Activated naive CD4-positive, alpha-beta T cell treated with anti-CD3 and anti-CD28 coated beads for 36 hours (primary cell): ENCODE measurements at places on chromosomes 4 and X.

GRCh38 chr4:89681219-89681618 is 155.7 kb downstream of the SNCA start:
- DNase-seq, result no peak

GRCh38 chr4:168131196-168131595 is 38.9 kb downstream of the ANXA10 start:
- DNase-seq, result no peak

- peak; percentile 14 for DNase-seq
These were observed 49.7 kb upstream of the KLHL8 start for GRCh38 chr4:87270144-87270543.

GRCh38 chr4:147596981-147597380 is 20.2 kb upstream of the TMEM184C start:
- DNase-seq, result no peak

DNA sequence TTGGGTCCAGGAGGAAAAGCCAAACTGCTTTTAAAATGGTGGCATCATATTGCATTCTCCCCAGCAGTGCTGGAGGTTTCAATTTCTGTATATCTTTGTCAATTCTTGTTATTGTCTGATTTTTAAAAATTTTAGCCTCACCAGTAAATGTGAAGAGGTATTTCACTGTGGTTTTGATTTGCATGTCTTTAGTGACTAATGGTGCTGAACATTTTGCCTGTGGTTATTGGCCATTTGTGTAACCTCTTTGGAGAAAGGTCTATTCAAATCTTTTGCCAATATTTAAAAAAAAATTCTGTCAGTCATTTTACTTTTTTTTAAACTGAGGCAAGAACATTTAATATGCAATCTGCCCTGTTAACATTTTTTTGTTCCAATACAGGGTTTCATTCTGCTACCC is 322.1 kb downstream of the TLL1 start:
- no peak for DNase-seq

DNA sequence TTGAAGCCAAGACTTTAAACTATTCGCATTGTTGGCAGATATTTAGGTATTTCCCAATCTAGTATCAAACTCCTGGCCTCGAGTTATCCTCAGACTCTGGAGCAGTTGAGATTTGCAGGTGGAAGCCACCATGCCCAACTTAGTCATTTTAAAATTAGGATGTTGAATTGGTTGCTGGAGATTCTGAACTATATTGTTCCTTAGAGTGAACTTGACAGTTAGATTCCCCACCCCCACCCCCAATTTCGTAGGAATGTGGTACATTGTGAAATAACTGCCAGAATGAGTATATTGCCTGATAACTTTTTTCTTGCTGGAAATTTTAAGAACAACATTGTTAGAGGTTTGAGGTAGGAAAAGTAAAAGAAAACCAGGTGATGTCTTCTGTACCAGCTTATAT is 2.3 kb downstream of the NOCT start:
- DNase-seq, result no peak

DNA sequence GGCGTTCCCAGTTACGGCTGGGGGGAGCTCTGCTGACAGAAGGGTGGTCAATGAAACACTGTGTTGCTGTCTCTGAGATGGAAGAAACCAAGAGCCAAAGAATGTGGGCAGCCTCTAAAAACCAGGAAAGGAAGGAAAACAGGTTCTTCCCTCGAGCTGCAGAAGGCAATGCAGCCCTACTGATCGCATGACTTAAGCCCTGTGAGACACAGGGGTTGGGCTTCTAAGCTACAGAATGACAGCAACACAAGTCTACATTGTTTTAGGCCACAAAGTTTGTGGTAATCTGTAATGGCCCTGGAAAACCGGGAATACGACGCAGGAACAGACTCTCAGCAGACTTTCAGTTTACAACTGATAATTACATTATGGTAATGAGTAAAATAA is 38.2 kb upstream of the MTNR1A start:
- no peak for DNase-seq

GRCh38 chrX:2628751-2629315 is 62.3 kb upstream of the CD99 start:
- no peak for DNase-seq

DNA sequence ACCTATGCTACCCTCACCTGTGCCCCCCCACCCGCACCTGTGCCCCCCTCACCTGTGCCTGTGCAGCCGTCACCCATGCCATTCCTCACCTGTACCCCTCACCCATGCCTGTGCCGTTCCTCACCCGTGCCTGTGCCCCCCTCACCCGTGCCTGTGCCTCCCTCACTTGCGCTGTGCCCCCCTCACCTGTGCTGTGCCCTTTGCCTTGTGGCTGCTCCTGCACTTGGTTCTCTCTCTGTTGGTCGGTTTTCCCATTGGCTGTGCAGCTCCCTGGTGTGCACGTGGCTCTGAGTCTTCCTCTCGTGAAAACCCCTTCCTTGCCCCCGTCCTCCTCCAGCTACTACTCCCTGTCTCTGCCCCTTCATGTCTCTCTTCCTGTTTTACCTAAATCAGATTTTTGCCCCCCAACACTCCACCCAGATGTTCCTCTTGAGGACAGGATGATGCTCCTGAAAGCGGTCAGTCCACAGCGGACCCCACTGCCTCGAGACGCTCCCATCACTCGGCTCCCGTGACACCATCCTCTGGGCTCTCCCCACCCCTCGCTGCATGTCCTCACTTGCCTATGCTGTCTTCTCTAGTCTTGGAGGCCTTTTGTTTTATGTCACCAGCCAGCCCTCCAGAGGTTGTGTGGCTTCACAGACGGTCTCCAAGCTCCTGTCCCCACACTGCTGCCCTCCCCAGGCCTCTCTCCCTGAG is 6.8 kb downstream of the MAEA start:
- no peak for DNase-seq

GRCh38 chr4:165700855-165701254 is 172.2 kb upstream of the TLL1 start:
- DNase-seq, result peak; percentile 13

DNA sequence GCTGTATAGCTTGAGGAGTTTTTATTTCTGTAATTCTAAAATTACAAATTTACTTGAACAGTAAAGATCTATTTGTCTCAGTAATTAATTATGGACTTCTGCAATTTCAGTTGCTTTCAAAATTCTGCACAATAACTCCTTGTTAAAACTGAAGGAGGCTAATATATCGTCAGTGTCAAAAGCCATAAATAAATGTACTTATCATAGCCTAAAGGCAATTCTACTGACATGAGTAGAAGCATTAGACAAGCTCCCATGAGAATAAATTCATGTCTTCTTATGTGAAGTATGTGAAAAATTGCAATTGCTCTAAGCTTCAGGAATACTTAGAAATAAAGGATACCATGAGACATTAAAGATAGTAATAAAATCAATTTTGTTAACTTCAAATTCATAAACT is 381.2 kb upstream of the PCDH10 start:
- DNase-seq, result no peak

- no peak for DNase-seq
These were observed 143.6 kb downstream of the FNIP2 start for GRCh38 chr4:158912390-158912789.

DNA sequence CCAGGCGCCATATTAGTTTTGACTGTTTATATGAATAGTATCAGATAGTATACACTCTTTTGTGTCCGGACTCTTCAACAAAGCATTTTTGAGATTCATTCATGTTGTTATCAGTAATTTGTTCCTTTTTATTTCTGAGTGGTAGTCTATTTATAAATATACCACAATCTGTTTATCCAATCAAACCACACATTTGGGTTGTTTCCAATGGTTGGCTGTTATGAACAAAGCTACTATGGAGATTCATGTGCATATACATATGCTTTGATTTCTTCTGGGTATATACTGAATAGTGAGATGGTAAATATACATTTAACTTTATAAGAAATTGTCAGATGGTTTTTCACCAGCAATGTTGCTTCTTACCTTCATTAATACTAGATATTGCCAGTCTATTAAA is 36.8 kb upstream of the TAPT1 start:
- no peak for DNase-seq

DNA sequence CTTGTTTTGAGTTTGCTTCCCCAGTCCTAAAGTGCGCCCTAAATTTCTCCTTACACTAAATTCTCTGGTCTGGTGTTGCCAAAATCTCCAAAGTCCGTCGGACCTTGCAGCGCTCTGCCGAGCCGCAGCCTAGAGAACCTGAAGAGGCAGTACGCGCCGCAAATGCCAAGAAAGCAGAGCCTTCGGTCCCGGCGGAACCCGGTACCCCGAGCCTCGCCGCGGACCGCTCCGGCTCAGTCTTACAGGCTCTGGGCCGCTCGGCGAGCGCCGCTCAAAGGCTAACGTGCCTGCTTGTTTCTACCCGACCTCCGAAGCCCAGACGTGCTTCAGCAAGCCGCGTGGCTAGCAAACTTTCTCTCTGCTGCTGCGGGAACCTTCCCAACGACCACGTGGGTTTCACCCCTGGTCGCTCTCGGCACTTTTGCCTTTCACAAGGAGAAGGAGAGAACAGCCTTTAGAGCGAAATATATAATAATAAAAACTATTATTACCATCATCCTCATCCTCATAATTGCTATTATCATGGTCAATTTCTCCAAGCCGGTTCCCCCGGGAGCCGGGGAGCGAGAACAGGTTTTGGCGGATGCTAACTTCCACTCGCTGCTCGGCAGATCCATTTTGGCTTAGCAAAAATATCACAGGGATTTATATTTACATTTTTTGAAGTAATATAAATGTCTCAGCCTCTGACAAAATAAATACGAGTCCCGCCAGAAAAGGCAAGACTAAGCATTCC is 2.2 kb upstream of the HTR2C start:
- DNase-seq, result no peak

GRCh38 chr4:152304220-152304619 is 231.7 kb downstream of the FBXW7 start:
- no peak for DNase-seq

GRCh38 chrX:68355629-68355920 is 77.7 kb downstream of the OPHN1 start:
- no peak for DNase-seq

DNA sequence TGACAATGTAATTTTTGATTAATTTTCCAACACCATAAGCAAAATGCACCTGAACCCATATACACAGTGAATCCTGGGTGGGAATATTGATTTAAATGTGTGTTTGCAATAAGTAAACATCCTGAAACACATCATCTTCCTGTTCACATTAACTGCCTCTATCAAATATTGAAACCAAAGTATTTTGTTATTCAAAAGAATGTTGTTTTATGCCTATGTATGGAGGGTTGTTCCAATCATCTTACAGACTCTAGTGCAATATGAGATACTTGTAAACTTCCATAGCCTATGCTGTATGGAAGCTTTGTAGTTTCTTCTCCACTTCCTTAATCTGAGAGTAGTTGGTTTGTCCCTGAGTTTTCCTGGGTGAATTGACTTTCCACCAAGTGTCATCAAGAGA is 105.4 kb upstream of the SLC7A11 start:
- no peak for DNase-seq

DNA sequence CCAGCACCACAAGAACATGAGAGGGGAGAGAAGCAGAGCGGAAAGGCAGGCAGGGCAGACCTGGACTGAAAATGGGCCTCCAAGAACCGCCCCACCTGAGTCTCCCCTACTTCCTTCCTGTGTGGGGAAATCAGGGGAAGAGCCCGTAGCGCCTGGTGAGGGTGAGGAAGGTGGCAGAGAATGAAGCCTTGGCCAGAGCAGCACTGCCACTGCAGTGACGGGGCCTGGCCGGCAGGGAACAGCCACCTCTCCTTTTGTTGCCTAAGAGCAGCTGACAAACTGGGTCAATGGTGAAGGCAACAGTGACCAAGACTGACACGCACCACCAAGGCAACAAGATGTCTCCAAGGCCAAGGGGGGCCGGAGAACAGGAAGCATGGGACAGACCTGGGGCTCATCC is 58.4 kb upstream of the CBR4 start:
- DNase-seq, result no peak

- no peak for DNase-seq
These were observed 194.3 kb upstream of the PGRMC2 start for GRCh38 chr4:128481752-128482480.

DNA sequence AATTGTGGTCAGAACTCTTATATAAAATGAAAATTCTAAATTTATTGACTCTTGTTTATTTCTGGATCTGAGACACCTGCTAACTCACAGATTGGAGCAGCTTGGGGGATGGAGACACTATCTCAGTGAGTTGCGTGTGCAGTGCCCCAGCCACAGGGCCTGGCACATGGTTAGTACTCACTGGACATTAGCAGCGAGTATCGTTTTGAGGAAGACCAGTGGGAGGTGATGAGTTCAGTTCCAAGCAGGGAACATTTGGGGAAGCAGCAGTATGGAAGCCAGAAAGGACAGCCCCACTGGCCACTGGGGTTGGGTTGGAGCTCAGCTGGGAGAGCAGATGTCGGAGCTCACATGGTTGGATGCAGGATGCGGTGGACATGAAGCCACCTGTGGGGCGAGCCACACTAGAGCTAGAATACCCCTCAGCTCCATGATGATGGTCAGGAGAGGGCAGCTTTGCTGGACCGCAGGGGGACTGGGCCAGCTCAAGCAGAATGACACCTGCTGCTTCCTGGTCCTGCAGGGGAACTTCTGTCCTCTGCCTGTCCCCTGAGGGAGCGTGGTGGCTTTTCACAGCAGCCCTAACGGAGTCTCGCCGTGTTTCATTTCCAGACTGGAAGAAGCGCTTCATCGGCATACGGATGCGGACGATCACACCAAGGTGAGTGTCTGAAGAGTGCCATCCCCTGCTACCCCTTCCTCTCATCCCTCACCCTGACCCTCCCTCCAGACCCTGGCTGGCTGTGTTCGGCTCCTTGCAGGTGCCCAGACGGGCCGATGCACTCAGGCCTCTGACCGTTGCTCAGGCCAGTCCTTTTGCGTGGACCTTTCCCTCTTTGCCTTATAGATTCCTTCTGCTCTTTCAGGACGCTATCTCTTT is 32.5 kb downstream of the HTRA3 start:
- DNase-seq, result no peak

DNA sequence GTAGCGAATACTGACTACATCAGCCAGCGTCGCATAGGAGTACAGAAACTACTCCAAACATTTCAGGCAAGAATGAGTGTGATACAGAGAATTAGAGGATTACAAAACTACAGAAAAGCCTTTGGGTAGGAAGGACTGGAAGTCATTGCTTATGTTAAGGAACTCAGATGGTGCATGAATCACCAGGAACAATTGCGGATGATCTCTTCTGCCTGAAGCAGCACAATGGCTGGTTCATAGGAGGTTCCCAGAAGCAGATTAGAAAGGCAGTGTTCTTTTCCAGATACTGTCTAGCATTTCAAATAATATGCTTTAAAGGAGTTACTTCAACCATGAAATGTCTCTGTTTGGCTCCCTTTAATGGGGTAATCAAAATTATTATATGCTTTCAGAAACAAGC is 42.5 kb upstream of the MAP9 start:
- no peak for DNase-seq

DNA sequence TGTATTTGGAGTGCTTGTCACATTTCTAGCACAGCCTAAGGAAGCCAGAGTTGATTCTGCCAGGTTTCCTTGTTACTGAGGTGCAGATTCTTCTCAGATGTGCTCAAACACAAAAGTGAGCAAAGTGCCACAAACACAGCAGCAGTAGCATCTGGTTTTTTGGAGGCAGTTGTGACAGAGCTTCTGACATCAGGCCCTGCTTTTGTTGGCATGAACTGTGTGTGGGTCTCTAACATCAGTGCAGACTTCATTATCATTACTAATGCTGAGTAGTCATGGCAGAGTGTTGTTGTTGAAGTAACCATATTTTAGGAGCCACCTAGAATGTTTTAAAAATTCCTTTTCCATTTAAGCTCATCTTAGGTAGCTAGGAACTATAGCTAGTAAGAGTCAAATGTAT is 656.6 kb downstream of the ANKRD50 start:
- no peak for DNase-seq
